ENCODE measurements at places on chromosomes 1 and 21.

DNA sequence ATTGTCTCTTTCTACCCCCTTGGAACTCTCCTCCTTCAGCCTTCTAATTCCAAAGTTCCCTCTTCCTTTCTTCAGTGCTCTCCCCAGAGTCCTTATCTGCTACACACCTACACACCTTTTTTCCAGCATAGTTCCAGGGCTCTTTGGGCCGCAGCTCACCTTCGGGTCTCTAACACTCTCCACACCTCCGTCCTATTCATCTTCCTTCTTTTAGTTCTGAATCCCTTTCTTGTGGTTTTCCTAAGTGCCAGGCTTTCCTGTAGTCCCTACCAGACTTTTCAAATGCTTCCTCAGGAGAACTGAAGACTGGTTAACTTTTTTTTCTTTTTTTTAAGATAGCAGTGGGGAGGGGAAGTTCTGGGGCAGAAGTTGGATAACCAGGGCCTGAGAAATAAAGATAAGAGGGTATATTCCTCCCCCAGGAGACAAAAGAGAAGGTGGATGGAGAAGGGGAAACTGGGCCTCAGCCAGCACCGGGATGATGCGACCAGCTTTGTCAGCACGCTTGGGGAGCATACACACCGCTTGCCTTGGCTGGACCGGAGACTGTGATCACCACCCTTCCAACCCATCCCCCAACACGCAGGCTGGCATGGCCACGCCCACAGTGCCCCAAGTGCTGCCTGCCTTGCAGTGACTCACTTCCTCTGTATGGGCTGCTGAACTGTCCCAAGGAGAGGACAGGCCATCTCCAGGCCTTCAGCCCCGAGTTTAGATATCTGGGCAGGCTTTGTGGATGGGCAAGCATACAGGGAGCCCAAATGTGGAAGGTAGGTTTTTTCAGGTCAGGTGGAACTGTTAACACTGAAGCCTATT, 2.5 kb upstream of the CERS2 start:
- no peak for DNase-seq

DNA sequence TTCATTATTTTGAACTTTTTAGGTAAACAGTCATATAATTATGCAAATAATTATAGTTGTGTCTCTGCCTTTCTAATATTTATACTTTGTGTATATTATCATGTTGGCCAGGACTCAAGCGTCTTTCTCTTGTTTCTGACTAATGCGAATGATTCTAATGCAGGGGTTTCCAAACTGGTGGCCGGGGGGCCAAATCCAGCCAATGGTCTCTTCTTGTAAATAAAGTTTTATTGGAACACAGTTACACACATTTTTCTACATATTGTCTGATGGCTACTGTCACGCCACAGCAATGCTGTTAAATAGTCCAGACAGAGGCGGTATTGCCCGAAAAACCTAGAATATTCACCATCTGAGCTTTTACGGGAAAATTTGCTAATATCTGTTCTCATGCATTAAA, 8.9 kb upstream of the POFUT2 start:
- DNase-seq, result no peak

GRCh38 chr1:59877108-59877682, 49.4 kb downstream of the CYP2J2 start:
- DNase-seq, result no peak

DNA sequence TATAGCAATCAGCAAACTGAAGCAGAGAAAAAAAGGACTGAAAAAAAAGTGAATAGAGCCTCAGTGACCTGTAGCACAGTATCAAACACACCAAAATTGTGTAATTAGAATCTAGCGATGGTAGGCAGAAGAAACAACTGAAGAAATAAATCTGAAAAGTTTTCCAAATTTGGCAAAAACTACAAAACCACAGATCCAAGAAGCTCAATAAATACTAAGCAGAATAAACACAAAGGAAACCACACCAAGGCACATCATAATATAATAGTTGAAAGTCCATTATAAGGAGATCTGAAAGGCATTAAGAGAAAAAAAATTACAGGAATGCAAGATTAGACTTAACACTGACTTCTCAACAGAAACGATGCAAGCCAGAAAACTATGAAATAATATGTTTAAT, 7.1 kb upstream of the IL12RB2 start:
- DNase-seq, result peak; percentile 9

GRCh38 chr21:46017148-46017547, 35.6 kb downstream of the COL6A1 start:
- DNase-seq, result no peak

DNA sequence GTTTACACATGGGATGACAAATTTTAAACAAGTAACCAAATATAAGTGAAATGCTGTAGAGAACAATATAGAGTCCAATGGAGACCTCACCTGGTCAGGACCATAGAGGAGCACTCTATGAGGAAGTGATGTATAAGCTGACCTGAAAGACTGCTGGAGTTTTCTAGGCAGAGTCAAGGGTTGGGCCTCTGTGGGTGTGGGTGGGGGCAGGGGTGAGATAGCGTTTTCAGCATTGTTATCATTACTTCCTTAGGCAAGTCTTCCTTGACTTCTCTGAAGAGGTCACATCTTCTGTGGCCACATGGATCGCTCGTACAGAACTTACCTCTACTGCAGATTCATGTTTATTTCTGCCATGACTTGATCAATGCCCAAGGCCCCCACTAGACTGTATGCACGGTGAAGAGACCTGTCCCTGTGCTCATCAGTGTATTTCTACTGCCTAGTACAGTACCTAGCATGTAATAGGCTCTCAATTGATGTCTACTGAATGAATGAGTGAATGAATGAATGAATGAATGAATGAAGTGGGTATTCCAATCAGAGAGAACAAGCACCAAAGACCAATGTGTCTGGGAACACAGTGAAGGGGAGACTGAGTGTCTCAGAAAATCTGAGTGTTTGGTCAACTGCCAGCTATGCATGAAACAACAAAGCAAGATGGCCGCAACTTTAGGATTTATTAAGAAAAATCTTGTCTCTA, 116.5 kb downstream of the RNF220 start:
- DNase-seq, result no peak

DNA sequence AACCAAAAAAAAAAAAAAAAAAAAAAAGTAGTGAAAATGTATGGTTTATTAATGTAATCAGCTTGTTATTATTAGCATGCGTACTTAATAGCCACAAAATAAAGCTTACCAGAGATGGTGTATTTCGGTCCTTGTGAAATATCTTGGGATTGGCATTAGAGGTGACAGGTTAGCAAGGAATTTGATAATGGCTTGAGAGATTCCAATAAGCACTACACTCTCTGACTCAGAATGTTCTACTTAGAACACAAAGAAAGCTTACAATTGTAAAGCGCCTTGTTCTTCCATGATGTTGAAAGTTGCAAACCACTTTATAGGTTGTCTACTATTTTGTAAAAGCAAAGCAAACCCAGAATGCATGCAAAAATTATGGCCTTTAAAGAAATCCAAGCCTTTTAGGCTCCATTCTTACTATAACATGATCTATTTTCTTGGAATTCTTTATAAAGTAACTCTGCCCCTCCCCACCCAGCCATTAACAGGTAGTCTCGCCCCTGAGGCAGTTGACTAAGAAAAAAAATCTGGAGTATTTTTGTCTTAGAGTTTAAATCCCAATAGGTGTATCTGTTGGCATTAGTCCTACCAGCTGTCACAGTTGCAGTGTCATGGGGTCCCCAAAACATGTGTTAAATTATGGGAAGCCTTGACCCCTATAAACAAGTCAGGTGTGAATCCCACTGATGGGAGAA, 129.2 kb downstream of the DHRS3 start:
- no peak for DNase-seq

- DNase-seq, result no peak
Observed at GRCh38 chr1:175470591-175470990, 272.8 kb downstream of the TNR start.

- DNase-seq, result no peak
Observed at GRCh38 chr1:161250829-161251228, 7.7 kb upstream of the PCP4L1 start.

GRCh38 chr1:25425098-25426085, 4.8 kb upstream of the RHCE start:
- DNase-seq, result peak; percentile 44

DNA sequence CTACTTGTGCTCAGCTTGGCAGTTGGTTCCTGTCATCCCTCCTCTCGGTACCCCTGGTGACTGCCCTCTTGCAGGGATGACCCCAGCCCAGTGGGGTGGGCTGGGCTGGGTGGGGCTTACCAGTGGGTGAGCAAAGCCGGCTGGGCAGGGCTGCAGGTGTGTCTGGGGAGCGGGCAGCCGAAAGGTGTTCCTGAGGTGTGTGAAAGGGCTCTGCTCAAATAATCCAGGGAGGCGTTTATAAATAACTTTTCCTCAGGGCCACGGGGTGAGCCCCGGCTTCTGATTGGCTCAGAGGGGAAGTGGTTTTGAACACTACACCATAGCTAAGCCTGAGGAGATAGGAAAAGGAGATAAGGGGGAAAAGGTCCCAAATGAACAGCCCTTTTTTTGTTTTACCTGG, at the start of gene SLC26A9:
Gene SLC26A9 (minus strand): TSS at position 212 of the 400 bp plus-strand sequence. CDS start 7,636 bp downstream, outside the sequence.
- DNase-seq, result no peak

DNA sequence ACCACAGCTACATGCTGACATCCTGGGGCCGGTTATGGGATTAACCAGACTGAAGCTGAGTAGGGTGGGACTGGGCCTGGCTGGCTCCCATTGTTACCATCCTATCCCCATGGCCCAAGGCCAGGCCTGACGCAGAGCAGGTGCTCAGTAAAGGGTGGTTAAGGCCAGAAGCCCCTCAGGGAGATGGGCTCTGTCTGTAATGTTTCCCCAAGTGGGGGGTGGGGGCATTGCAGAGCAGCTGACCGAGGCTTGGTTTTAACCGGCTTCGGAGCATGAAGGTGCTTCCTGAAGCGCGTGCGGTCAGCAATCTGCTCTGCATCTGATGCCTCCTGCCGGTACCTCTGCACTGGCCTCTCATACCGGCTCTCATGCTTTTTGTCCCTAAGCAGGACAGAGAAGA, 83.4 kb upstream of the ACTL8 start:
- DNase-seq, result no peak

- DNase-seq, result no peak
Observed at GRCh38 chr1:26060832-26061574, 6.4 kb downstream of the TRIM63 start.

DNA sequence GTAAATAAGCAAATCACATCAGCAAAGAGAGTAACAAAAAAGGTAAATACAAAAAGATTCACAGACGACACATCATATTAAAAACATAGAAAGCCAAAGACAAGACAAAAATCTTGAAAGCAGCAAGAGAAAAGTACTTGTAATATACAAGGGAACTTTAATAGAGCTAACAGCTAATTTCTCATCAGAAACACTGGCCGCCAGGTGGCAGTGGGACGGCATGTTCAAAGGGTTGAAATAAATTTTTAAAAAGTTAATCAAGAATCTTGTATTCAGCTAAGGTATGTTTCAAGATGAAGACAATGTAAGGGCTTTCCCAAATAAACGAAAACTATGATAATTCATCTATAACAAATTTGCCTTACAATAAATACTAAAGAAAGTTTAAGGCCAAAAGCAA, 358.1 kb downstream of the LRRIQ3 start:
- no peak for DNase-seq

GRCh38 chr1:16145030-16145661, 10.7 kb downstream of the EPHA2 start:
- peak; percentile 50 for DNase-seq

DNA sequence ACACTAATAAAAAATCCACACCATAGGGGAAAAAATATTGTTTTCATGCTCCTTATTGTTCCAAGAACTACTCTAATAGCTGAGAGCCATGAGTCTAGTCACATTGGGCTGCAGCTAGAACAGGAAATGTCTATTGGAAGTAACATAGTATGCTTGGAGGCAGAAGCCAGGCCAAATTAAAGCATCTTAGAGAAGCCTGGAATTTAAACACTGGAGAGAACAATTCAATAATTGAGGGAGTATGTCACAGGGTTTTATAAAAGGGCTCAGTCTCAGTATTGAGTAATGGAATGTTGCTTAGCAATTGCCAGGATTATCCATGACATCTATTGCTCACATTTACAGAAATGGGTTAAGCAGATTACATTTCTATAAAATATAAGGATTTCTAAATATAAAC, 471.3 kb downstream of the LMO4 start:
- peak; percentile 29 for DNase-seq

GRCh38 chr1:39394598-39394997, 96.8 kb upstream of the BMP8A start:
- no peak for DNase-seq

DNA sequence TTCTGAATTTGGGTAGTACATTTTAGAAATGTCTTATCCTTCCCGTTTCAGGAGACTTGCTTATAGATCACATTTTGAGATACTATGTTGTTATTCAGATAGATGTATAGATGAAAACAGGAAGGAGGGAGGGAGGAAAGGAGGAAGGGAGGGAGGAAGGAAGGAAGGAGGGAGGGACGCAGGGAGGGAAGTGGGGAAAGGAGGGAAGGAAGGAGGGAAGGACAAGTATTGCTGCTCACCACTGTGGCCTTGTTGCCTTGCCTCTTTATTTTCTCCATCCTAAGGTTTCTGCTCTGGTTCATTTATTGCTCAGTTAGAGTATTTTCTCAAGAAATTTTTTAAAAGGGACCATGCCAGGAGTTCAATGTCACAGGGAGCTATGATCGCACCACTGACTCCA, 134.3 kb downstream of the LTN1 start:
- DNase-seq, result no peak

GRCh38 chr1:200314085-200314750, 95.6 kb downstream of the ZNF281 start:
- peak; percentile 98 for DNase-seq

- DNase-seq, result no peak
Observed at GRCh38 chr1:93938461-93939145, 29.4 kb upstream of the GCLM start.

DNA sequence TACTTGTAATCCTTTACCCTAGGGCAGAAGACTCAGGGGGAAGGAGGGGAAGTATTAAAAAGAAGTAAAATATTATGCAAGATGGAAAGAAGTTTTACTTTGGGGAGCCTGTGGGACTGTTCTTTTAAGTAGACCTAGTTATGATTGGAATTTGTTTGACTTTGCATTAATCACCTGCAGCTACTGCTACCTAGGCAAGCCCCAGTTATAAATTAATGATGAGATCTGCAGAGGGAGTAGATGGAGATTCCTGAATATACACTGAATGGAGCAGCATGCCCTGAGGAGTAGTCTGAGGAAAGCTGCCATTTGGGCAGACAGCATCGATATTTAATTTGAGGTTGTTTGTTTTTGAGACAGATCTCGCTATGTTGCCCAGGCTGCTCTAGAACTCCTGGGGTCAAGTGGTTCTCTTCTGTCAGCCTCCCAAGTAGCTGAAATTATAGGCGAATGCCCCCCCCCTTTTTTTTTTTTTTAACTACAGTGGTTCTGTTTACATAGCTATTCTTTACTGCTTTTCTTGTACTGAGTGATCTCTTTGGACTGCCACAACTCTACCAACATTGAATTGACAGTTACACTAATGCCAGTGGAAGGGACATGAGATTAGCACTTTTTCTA, 81.4 kb upstream of the SERTAD4 start:
- DNase-seq, result no peak

DNA sequence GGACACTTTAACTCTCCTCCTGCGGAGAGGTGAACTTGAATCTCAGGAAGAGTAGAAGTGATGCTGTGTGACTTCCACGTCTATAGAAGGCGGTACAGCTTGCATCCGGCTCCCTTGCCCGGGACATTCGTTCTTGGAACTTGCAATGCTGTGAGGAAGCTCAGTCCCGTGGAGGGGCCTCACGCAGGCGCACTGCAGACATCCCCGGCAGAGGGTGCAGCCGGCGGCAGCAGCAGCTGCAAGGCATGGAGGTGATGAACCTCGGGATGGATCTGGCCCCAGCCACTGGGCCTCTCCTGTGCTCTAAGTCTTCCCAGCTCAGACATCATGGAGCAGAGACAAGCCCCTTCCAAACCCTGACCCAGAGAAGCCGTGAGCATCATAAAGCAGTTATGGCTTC, 61.8 kb upstream of the SOD1 start:
- no peak for DNase-seq

All from fibroblast of skin of right quadriceps (primary cell).